ENCODE measurements at places on chromosomes 2 and 18. TPM values are rescaled to one million over a fixed set of nuclear protein-coding genes. Genes with fewer than 3 reads are reported as not detected.

The PIEZO2 gene
- total RNA-seq, result 7.0 TPM

The SEPTIN10 gene
- 63.4 TPM for total RNA-seq

The MBOAT2 gene
- 20.4 TPM for total RNA-seq

The HOXD9 gene
- 0.09 TPM for total RNA-seq

The ALLC gene
- not detected for total RNA-seq

The ZC3H6 gene
- 2.0 TPM for total RNA-seq

The PRADC1 gene
- total RNA-seq, result 68.3 TPM

The ABCB11 gene
- total RNA-seq, result 1.2 TPM

The PRSS56 gene
- total RNA-seq, result not detected

The ASXL3 gene
- 0.34 TPM for total RNA-seq

The CFAP210 gene
- not detected for total RNA-seq

The ALPP gene
- not detected for total RNA-seq

The SH2D6 gene
- not detected for total RNA-seq

The NPAS2 gene
- total RNA-seq, result 12.6 TPM

The PARD3B gene
- total RNA-seq, result 6.8 TPM

The ERMN gene
- total RNA-seq, result not detected

The UCN gene
- total RNA-seq, result 0.35 TPM

The IL1F10 gene
- total RNA-seq, result not detected

The TRABD2A gene
- total RNA-seq, result 0.51 TPM

The FAM110C gene
- total RNA-seq, result 0.82 TPM

The IKZF2 gene
- total RNA-seq, result 11.3 TPM

The ASB18 gene
- not detected for total RNA-seq

The CYP27C1 gene
- 0.58 TPM for total RNA-seq

The DIPK1C gene
- total RNA-seq, result not detected

The NYAP2 gene
- not detected for total RNA-seq

All from pericardium fibroblast (primary cell).